Renal cortical epithelial cell (primary cell): ENCODE measurements at places on chromosomes 4 and X. TPM values are rescaled to one million over a fixed set of nuclear protein-coding genes. Genes with fewer than 3 reads are reported as not detected.

The LPAR4 gene
- 0.70 TPM in 1 of 2 replicates, not detected in the other for total RNA-seq

The TMEM187 gene
- total RNA-seq, result 5.4 and 8.3 TPM in 2 replicates

The ANKRD50 gene
- 20.1 and 55.4 TPM in 2 replicates for total RNA-seq

DNA sequence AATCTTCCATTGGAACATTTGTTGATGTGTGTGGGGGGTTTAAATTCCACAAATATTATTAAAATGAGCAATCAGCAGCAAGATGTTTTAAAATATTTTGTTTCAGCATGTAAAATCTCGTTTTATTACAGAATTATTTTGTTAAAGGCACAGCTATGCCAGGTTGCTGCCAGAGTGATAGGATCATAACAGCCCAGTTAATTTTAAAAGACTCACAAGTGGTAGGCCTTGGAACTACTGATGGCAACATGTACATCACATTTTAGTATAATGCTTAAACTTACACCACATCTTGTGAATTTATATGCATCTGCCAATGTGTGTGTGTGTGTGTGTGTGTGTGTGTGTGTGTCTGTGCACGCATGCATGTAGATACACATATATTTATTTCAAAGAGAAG, 97.8 kb upstream of the SPRY1 start:
- no peak for DNase-seq

DNA sequence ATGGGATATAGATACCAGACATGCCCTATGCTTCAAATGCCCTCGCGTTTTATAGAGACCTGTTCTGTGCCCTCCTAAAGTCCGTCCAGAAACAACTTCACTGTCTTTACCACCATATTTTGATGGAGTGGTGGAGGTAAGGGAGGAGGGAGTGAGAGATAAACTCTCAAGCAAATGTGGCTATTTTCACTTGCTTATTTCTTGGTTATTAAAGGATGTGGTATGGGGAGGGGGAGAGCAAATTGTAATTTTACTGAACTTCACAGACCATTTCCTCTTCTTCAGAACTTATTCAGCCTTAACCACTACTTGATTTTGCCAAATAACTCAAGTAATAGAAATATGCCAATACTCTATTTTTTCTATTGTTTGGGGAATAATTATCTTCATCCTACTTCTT, 31.5 kb downstream of the GPR174 start:
- DNase-seq, result no peak

DNA sequence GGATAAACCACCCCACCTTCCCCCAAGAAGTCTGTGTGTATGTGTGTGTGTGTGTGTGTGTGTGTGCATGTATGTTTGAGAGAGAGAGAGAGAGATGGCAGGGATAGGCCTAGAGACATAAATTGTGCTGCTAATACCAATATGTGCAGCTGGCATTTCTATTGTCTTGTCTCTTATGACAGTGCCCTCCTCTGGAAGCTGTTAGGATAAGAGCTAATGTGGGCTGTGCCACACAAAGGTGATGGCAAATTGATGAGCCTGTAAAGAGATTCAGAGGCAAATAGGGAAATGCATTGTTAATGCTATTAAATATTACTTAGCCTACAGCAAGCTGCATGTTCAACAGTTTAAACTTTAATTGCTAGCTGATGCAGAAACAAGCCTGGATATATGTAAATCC, 332.0 kb downstream of the NKX6-1 start:
- no peak for DNase-seq
